ENCODE measurements at places on chromosomes 3 and 15.

DNA sequence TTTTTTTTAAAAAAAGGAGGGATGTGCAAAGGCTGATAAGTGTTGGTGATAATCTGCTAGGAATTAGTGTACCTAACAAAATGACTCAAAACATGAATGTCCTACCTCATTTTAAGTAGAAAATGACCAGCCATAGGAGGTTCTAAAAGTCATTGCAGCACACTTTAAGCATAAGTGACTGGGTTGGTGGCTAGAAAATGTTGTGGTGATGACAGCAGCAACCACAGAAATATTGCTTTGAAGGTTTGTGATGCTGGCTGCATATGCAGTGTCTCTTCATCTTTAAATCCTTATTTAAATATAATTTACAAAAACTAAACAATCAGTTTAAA lies 55.2 kb downstream of the CMSS1 start:
- no peak overlapping the region for H3K27ac ChIP-seq
- peaks cover 9% of the 10 kb centered on the region for H3K4me1 ChIP-seq
- no peak for DNase-seq
- H3K4me3 ChIP-seq: no peak overlapping the region
- H3K36me3 ChIP-seq: no peaks in the 10 kb centered on the region
- no peaks in the 10 kb centered on the region for H3K27me3 ChIP-seq

DNA sequence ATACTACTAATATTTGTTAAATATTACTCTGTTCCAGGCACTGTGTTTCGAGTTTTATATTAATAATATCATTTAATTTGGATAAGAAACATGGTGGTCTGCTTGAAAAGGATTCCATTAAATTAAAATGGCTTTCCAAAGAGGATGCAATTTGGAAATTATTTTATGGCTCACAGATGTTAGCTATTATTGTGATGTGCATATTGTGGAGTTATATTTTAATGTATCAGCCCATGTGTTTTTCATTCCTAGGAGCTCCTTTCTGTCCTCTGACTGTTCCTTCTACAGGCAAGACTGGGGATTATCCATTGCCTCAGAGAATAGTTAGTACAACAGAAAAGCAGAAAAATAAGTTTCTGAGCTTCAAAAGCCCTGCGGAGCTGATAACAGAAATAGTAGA lies 376.7 kb upstream of the PDZRN3 start:
- no peaks in the 10 kb centered on the region for H3K4me1 ChIP-seq
- no peaks in the 10 kb centered on the region for H3K27me3 ChIP-seq
- DNase-seq: no peak
- H3K27ac ChIP-seq: no peak overlapping the region

- H3K4me1 ChIP-seq: peaks cover 23% of the 10 kb centered on the region
- DNase-seq: no peak
- no peak overlapping the region for H3K27ac ChIP-seq
- peaks cover 32% of the 10 kb centered on the region for H3K27me3 ChIP-seq
- no peaks in the 10 kb centered on the region for H3K36me3 ChIP-seq
- peak overlapping the region; percentile 95 for H3K4me3 ChIP-seq
Observed at GRCh38 chr3:42503251-42503924, 945 bp downstream of the VIPR1 start.

GRCh38 chr3:62708638-62709373 lies 166.4 kb downstream of the CADPS start:
- H3K27me3 ChIP-seq: no peaks in the 10 kb centered on the region
- H3K36me3 ChIP-seq: no peaks in the 10 kb centered on the region
- no peaks in the 10 kb centered on the region for H3K4me1 ChIP-seq
- no peak overlapping the region for H3K4me3 ChIP-seq

GRCh38 chr3:147388700-147389580 lies 17.4 kb downstream of the ZIC4 start:
- no peak overlapping the region for H3K4me3 ChIP-seq
- no peak for DNase-seq
- H3K4me1 ChIP-seq: peaks cover under 1% of the 10 kb centered on the region
- no peak overlapping the region for H3K27ac ChIP-seq

DNA sequence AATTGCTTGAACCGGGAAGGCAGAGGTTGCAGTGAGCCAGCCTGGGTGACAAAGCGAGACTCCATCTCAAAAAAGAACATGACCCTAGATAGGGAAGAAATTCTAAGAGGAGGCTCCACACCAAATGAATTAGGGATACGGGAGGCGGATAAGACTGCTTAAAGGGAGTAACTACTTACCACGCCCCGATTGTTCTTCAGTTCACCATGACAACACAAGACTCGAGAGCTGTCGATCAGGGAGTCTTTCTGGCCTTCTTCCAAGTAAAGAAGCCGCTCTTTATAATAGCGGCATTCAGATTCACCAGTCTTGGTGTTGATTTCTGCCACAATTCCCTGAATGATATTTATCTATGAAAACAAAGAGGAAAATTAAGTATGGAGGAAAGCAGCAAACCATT lies 53.9 kb upstream of the TASOR start:
- H3K36me3 ChIP-seq: peaks cover 16% of the 10 kb centered on the region
- H3K27me3 ChIP-seq: no peaks in the 10 kb centered on the region
- H3K27ac ChIP-seq: no peak overlapping the region
- H3K4me1 ChIP-seq: peaks cover 4% of the 10 kb centered on the region

- no peaks in the 10 kb centered on the region for H3K27me3 ChIP-seq
- H3K4me1 ChIP-seq: peaks cover 8% of the 10 kb centered on the region
- no peak overlapping the region for H3K4me3 ChIP-seq
- DNase-seq: no peak
- H3K36me3 ChIP-seq: no peaks in the 10 kb centered on the region
Observed at GRCh38 chr15:64423970-64424369, 36.3 kb downstream of the TRIP4 start.

- peaks cover 7% of the 10 kb centered on the region for H3K27me3 ChIP-seq
- no peaks in the 10 kb centered on the region for H3K36me3 ChIP-seq
Observed at GRCh38 chr3:42755681-42756578, 17.1 kb downstream of the CCDC13 start.

GRCh38 chr3:164752812-164753211 lies 325.5 kb downstream of the SI start:
- H3K4me3 ChIP-seq: no peak overlapping the region
- no peaks in the 10 kb centered on the region for H3K36me3 ChIP-seq
- no peak for DNase-seq

DNA sequence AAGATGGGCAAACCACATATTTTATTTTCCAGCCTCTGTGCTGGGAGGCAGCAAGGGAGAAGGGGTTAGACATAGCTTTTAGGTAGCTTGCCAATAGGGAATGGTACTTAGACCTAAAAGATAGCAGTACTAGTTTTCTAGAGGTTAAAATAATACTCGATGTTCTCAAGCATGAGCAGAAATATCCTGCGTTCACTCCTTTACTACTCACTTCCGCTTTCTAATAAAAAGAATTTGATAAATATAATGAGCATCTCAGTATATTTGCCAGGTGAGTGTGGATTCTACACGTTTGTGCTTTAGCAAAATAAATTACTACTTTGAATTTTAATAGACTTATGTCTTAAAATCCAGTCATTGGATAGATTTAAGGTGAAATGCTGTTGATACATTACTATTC lies 39.4 kb upstream of the CD47 start:
- peaks cover 78% of the 10 kb centered on the region for H3K4me1 ChIP-seq
- peak overlapping the region; percentile 98 for H3K27ac ChIP-seq
- no peaks in the 10 kb centered on the region for H3K27me3 ChIP-seq
- peak; percentile 49 for DNase-seq

DNA sequence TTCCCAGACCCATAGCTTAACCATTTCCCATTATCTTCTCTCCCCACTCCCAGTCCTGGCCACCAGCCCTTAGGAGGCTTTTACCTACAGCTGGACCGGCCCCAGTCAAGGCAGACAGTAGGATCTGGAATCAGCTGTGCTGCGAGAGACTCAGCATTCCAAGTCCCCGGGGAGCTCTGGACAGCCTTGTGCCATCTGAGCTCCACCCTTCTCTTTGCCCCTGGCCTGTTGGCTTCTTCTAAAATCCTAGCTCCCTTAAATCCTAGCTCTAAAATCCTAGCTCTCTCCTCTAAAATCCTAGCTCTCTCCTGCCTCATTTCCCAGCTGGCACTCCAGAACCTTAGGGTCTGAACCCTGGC lies 21.3 kb downstream of the MEGF11 start:
- DNase-seq: no peak
- H3K4me3 ChIP-seq: no peak overlapping the region
- H3K27ac ChIP-seq: no peak overlapping the region

GRCh38 chr3:45792516-45793172 lies 3.7 kb downstream of the SLC6A20 start:
- H3K27ac ChIP-seq: no peak overlapping the region
- H3K36me3 ChIP-seq: peaks cover 5% of the 10 kb centered on the region
- peaks cover 17% of the 10 kb centered on the region for H3K27me3 ChIP-seq
- no peak for DNase-seq
- H3K4me3 ChIP-seq: no peak overlapping the region

- no peaks in the 10 kb centered on the region for H3K27me3 ChIP-seq
- H3K27ac ChIP-seq: no peak overlapping the region
- H3K4me3 ChIP-seq: no peak overlapping the region
Observed at GRCh38 chr3:159806412-159806811, 182.2 kb upstream of the IL12A start.

GRCh38 chr3:63970631-63971475 lies 52.4 kb downstream of the PSMD6 start:
- peaks cover 8% of the 10 kb centered on the region for H3K36me3 ChIP-seq
- H3K27ac ChIP-seq: no peak overlapping the region
- peaks cover 29% of the 10 kb centered on the region for H3K4me1 ChIP-seq

DNA sequence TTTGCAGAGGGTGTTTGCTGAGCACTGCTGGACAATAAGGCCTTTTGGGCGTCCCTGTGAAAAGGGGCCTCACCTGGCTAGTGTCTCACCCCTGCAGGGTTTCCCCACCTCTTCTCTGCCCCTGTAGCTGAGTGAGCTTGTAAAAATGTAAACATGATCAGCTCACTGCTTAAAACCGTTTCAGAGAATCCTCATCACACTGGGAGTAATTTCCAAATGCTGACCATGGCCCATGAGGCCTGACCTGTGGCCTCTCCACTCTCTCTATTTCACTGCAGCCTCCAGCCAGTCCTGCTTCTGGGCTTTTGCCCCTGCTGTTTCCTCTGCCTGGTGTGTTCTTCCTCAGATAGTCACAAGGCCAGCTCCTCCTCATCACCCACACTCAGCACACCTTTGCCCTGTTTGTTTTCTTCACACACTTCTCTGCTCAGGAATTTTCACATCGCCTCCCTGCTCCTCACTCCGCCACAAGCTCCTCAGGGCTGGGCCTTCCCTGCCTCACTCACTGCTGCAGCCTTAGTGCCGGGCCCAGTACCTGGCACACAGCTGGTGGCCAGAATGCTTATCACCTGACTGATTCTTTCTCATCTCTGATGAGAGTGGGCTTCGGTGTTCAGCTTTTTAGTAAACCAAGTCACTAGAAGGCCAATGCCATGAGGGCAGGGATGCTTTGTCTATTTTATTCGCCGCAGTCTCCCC lies 79.3 kb upstream of the SEC13 start:
- no peak overlapping the region for H3K4me3 ChIP-seq
- DNase-seq: no peak
- peak overlapping the region; percentile 81 for H3K27ac ChIP-seq
- peaks cover 42% of the 10 kb centered on the region for H3K4me1 ChIP-seq

DNA sequence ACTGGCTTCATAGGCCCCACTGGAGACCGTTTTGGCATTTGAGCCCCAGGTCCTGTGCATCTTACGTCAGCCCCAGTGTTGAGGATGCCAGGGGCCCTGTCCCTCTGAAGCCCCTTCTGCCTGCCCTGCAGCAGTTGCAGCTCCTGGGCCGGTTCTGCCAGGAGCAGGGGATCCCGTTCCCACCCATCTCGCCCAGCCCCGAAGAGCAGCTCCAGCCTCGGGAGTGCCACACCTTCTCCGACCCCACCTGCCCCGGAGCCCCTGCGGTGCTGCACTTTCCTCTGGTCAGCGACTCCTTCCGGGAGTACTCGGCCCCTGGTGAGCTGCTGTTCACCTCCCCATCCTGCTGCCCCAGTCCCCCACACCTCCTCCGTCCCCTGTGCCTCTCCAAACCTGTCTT lies 8.6 kb downstream of the PLA2G4B start:
- H3K27me3 ChIP-seq: no peaks in the 10 kb centered on the region
- H3K27ac ChIP-seq: no peak overlapping the region
- H3K4me3 ChIP-seq: no peak overlapping the region
- DNase-seq: no peak
- no peaks in the 10 kb centered on the region for H3K36me3 ChIP-seq

GRCh38 chr3:41907330-41908073 lies 54.4 kb downstream of the ULK4 start:
- no peak overlapping the region for H3K4me3 ChIP-seq
- H3K27me3 ChIP-seq: no peaks in the 10 kb centered on the region
- no peaks in the 10 kb centered on the region for H3K36me3 ChIP-seq
- H3K27ac ChIP-seq: no peak overlapping the region
- no peaks in the 10 kb centered on the region for H3K4me1 ChIP-seq

DNA sequence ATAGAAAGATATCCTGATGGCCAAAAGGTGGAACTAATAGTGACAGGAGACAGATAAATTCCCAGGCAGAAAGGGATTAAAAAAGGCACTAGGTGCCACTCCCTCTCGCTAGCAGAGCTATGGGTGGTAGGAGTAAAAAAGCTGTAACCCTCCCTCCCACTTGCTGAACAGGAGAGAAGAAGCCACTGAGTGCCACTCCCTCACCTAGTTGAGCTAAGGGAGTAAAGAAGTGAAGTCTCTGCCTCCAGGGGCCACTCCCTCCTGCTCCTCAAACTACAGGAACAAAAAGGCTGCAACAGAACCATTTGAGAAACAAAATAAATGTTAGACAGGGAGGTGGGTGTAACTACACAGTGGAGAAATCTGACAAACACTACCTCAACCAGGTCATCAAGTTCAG lies 276.2 kb upstream of the EPHA6 start:
- DNase-seq: no peak
- no peak overlapping the region for H3K4me3 ChIP-seq
- no peaks in the 10 kb centered on the region for H3K27me3 ChIP-seq
- H3K4me1 ChIP-seq: no peaks in the 10 kb centered on the region

GRCh38 chr15:68113751-68114150 lies 59.6 kb downstream of the PIAS1 start:
- H3K36me3 ChIP-seq: peaks cover 4% of the 10 kb centered on the region
- peak overlapping the region; percentile 14 for H3K4me3 ChIP-seq
- DNase-seq: no peak
- peaks cover 76% of the 10 kb centered on the region for H3K4me1 ChIP-seq

DNA sequence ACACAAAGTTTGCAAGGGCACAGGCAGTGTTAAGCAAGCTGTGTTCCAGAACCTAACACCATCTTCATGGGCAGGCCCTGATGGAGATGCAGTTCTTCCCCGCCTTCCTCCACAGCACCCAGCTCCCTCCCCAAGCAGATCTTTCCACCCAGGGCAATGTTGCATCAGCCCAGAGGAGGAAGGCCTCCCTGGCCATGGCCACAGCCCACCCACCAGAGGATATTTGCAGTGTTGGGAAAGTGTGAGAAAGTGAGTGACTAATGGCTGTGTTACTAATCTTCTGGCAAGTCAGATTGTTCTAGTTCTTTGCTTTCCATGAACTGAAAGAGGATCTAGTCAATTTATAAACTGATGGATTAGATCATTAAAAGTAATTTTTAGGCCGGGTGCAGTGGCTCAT lies 42.0 kb upstream of the ATP10A start:
- no peak overlapping the region for H3K4me3 ChIP-seq
- H3K27ac ChIP-seq: no peak overlapping the region
- DNase-seq: no peak
- no peaks in the 10 kb centered on the region for H3K36me3 ChIP-seq
- H3K4me1 ChIP-seq: no peaks in the 10 kb centered on the region
- no peaks in the 10 kb centered on the region for H3K27me3 ChIP-seq
